ENCODE measurements at places on chromosomes 12 and 14. TPM values are rescaled to one million over a fixed set of nuclear protein-coding genes. Genes with fewer than 3 reads are reported as not detected.

DNA sequence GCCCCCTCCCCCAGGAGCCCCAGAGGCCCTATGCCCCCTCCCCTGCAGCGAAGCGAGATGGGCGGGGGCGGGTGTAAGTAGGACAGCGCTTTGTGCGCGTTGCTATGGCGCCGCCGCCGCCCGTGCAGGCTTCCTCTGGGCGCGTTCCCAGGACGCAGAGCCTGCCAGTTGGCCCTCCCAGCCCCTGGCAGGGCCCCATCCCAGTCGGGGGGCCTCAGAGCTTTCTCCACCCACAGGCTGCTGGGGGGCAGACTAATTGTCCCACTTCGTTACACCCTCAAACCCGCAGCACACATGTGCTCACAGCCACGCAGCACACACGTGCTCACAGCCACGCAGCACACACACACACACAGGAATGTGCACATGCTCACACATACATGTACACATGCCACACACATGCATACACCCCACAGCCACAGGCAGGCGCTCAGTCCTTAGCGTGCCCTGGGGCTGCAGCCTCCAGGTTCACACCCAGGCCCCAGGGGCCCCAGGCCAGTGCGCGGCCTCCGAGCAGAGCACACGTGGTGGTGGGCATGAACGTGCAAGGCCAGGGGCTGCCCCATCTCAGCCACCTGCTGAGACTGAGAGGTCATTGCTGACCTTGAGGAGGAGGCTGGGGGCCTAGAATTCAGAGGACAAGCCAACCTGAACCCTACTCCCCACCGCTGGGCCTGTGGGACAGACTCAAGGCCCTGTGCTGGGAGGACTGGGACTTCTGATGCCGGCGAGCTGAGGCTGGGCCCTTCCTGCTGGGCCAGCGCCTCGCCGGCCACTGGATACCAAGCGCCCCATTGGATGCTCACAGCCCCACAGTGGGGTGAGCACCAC lies 15.6 kb downstream of the TRMT61A start:
- peak overlapping the region; percentile 68 for H3K27ac ChIP-seq
- no peak overlapping the region for H3K4me3 ChIP-seq
- H3K4me1 ChIP-seq, result peaks cover 40% of the 10 kb centered on the region

DNA sequence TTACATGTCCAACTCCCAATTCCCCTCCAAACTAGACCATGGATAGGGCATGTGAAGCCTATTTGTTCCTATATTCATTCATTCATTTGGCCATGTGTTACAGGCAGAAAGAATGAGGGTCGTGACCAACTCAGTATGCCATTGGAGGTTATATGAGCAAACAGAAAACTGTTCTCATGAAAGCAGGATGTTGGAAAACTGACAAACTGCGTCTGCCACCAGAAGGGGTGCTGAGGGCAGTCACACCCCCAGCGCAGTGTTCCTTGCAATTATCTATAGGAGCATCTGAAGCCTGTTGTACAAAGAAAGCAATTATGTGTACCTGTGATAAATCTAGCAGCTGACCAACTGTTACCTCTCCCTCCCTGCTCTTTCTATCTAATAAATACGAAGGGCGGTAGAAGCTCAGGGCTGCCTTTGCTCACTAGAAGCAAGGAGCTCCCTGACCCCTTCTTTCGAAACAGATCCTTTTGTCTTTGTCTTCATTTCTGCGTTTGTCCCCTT lies 21.1 kb downstream of the ENTPD5 start:
- no peak overlapping the region for H3K4me3 ChIP-seq
- DNase-seq, result no peak
- H3K27ac ChIP-seq, result no peak overlapping the region
- no peaks in the 10 kb centered on the region for H3K27me3 ChIP-seq

GRCh38 chr12:131816495-131816894 lies 11.7 kb upstream of the MMP17 start:
- no peak overlapping the region for H3K4me3 ChIP-seq
- H3K27ac ChIP-seq, result no peak overlapping the region
- DNase-seq, result peak; percentile 11
- H3K36me3 ChIP-seq, result no peaks in the 10 kb centered on the region

GRCh38 chr12:101697197-101697929 lies at the start of gene CHPT1:
TSS of gene CHPT1 (plus strand) at chr12:101697640. CDS start at chr12:101697862, 222 bp downstream.
- DNase-seq, result peak; percentile 79
- H3K36me3 ChIP-seq, result no peaks in the 10 kb centered on the region
- H3K27ac ChIP-seq, result peak within 1 kb of the TSS; percentile 97
- peak within 1 kb of the TSS; percentile 93 for H3K4me3 ChIP-seq
- H3K4me1 ChIP-seq, result peaks cover 6% of the 10 kb centered on the region

DNA sequence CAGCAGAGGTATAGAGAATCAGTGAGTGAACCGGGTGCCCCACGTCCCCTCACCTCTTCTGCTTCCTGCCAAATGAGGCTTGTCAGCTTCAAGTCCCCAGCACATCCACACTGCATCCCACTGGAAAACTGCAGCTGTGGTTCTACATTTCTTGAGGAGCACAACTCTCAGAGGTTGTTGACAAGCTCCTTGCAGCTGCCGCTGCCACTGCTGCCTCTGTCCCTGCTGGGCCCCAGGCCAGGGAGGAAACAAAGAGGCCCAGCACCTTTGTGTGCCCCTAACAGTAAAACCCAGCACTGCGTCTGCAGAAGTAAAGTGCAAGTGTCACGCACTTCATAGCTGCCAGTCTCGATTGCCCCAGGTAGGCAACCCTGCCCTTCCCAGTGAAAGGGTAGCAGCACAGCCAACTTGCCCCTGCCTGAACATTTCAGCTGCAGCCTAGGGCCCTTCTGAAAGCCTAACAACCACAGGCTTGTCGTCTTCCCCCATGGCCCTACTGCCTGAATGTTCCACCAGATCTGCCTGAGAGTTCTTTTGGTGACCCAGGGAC lies 1162.1 kb upstream of the USP15 start:
- no peaks in the 10 kb centered on the region for H3K27me3 ChIP-seq
- H3K36me3 ChIP-seq, result no peaks in the 10 kb centered on the region
- no peak overlapping the region for H3K27ac ChIP-seq
- DNase-seq, result no peak
- H3K4me1 ChIP-seq, result no peaks in the 10 kb centered on the region

DNA sequence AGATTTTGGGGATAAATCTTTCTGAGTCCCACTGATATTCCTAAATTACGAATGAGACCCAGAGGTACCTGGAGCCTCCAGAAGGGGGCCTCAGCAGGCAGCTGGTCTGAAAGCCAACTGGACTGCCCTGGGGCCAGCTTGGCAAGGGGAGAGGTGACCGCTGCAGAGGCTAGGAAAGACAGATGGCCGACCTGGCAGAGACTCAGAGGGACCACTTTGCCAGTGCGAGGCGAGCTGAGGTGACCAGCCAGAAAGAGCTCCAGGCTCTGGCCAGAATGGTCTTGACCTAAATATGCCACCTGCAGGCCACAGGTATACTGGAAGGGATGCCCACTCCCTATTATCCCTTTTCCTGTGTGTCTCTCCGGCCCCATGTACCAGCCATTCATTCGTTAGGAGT lies 256.8 kb upstream of the GARIN6 start:
- H3K36me3 ChIP-seq, result no peaks in the 10 kb centered on the region
- no peaks in the 10 kb centered on the region for H3K27me3 ChIP-seq
- no peaks in the 10 kb centered on the region for H3K4me1 ChIP-seq
- no peak for DNase-seq
- no peak overlapping the region for H3K27ac ChIP-seq

- H3K4me3 ChIP-seq, result no peak overlapping the region
- H3K36me3 ChIP-seq, result no peaks in the 10 kb centered on the region
- peaks cover 21% of the 10 kb centered on the region for H3K27me3 ChIP-seq
- peaks cover 20% of the 10 kb centered on the region for H3K4me1 ChIP-seq
- no peak for DNase-seq
These were observed 3.0 kb downstream of the SRRM4 start for GRCh38 chr12:118984161-118984943.

- no peaks in the 10 kb centered on the region for H3K27me3 ChIP-seq
- no peaks in the 10 kb centered on the region for H3K36me3 ChIP-seq
- peaks cover under 1% of the 10 kb centered on the region for H3K4me1 ChIP-seq
- DNase-seq, result no peak
These were observed 99.8 kb downstream of the TGFB3 start for GRCh38 chr14:75881994-75882393.

DNA sequence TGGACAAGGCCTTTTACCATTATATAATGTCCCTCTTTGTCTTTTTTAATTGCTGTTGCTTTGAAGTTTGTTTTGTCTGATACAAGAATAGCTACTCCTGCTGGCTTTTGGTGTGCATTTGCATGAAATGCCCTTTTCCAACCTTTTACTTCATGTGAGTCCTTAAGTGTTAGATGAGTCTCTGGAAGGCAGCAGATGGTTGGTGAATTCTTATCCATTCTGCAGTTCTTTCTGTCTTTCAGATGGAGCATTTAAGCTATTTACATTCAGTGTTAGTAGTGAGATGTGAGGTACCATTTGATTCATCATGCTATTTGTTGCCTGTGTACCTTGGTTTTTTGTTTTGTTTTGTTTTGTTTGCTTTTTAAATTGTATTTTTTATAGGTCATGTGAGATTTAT lies 208.3 kb downstream of the GPHN start:
- no peak overlapping the region for H3K27ac ChIP-seq
- no peak overlapping the region for H3K4me3 ChIP-seq
- H3K4me1 ChIP-seq, result no peaks in the 10 kb centered on the region
- no peaks in the 10 kb centered on the region for H3K27me3 ChIP-seq
- H3K36me3 ChIP-seq, result no peaks in the 10 kb centered on the region

GRCh38 chr14:92905667-92906066 lies 17.3 kb upstream of the CHGA start:
- H3K4me3 ChIP-seq, result no peak overlapping the region
- H3K27me3 ChIP-seq, result no peaks in the 10 kb centered on the region
- H3K4me1 ChIP-seq, result peaks cover 7% of the 10 kb centered on the region
- H3K36me3 ChIP-seq, result no peaks in the 10 kb centered on the region

- no peaks in the 10 kb centered on the region for H3K36me3 ChIP-seq
- no peak overlapping the region for H3K4me3 ChIP-seq
- no peaks in the 10 kb centered on the region for H3K4me1 ChIP-seq
- no peak for DNase-seq
- H3K27me3 ChIP-seq, result no peaks in the 10 kb centered on the region
These were observed 5.9 kb upstream of the A2ML1 start for GRCh38 chr12:8816448-8817050.

DNA sequence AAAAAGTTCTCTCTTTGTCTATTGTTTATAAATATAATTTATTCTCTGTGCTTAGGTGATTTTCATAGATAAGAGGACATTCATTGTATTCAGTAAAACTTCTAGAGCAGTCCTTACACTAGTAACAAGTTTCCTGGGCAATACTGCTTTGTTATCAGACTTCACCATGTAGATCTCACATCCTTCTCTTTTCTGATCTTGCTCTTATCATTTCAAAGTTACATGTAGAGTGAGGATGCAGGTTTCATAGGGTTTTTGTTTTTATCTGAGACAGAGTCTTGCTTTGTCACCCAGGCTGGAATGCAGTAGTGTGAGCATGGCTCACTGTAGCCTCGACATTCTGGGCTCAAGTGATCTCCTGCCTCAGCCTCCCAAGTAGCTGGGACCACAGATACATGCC lies 789.5 kb downstream of the DIO2 start:
- H3K4me3 ChIP-seq, result no peak overlapping the region
- H3K27me3 ChIP-seq, result no peaks in the 10 kb centered on the region
- no peaks in the 10 kb centered on the region for H3K36me3 ChIP-seq
- H3K4me1 ChIP-seq, result no peaks in the 10 kb centered on the region
- no peak for DNase-seq

- no peak overlapping the region for H3K4me3 ChIP-seq
- no peaks in the 10 kb centered on the region for H3K27me3 ChIP-seq
- H3K4me1 ChIP-seq, result no peaks in the 10 kb centered on the region
- no peaks in the 10 kb centered on the region for H3K36me3 ChIP-seq
- DNase-seq, result no peak
- H3K27ac ChIP-seq, result no peak overlapping the region
These were observed 12.5 kb downstream of the GALNT6 start for GRCh38 chr12:51378749-51379148.

DNA sequence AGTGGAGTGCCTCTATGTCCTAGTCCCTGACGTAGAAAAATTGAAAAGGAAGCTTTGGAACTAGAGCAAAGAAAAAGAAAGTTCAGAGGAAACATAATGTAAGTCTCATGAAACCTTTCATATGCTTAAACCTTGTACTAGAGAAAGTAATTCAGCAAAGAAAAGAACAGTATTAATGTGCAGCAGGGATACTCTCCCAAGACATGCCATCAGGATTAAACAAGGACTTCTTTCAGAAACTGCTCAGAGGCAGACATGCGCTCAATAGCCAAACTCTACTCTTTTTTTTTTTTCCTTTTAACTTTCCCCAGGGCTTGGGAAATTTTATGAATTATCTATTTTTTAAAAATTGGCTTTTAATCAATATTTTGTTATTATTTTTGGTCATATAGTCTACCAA lies 7.1 kb upstream of the ASB8 start:
- H3K4me3 ChIP-seq, result no peak overlapping the region
- H3K27ac ChIP-seq, result no peak overlapping the region
- no peak for DNase-seq
- H3K36me3 ChIP-seq, result no peaks in the 10 kb centered on the region
- H3K27me3 ChIP-seq, result no peaks in the 10 kb centered on the region
- no peaks in the 10 kb centered on the region for H3K4me1 ChIP-seq

DNA sequence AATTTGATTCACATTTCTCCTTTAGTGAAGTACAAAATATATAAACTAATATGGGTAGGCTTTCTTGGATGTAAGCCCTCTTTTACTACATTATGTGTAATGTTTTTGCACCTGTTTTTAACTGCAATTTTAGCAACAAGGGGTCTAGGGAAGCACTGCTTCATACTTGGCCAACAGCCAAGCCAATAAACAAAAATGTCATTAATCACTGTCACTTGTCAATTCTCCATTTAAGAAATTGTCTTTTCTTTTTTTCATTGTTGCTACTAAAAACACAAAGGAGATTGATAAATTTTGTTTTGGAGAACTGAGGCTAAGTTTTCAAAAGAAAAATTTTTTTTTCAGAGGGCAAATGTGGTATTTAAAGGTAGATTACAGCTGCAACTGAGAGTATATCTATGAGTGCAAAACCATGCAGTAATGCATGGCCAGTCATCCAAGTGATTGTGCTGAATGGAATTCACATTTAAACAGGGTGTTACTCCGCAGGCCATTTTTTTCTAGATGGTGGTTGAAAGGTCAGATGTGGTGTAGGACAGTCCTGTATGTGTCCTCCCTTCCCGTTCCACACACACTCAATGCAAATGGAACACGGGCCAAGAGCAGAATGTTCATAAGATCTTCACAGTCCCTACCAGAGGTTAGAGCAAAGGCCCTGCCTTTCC lies 503.0 kb upstream of the LMO3 start:
- DNase-seq, result no peak
- H3K27ac ChIP-seq, result no peak overlapping the region
- H3K4me3 ChIP-seq, result no peak overlapping the region
- no peaks in the 10 kb centered on the region for H3K36me3 ChIP-seq

GRCh38 chr12:27782481-27782880 lies 2.4 kb upstream of the MANSC4 start:
- no peak for DNase-seq
- no peaks in the 10 kb centered on the region for H3K36me3 ChIP-seq
- peaks cover 30% of the 10 kb centered on the region for H3K4me1 ChIP-seq
- no peak overlapping the region for H3K4me3 ChIP-seq
- H3K27me3 ChIP-seq, result no peaks in the 10 kb centered on the region

DLGAP5 gene
- not detected for total RNA-seq

CLEC9A gene
- total RNA-seq, result 0.24 TPM

AP1G2 gene
- total RNA-seq, result 33.8 TPM

TESPA1 gene
- total RNA-seq, result 0.16 TPM

CCDC198 gene
- total RNA-seq, result not detected

RHOF gene
- 35.3 TPM for total RNA-seq

TEAD4 gene
- 10.2 TPM for total RNA-seq

GLI1 gene
- 1.3 TPM for total RNA-seq

COX8C gene
- 0.60 TPM for total RNA-seq

CTSG gene
- 0.45 TPM for total RNA-seq

BHLHE41 gene
- total RNA-seq, result 9.2 TPM

PPP1R1A gene
- 60.9 TPM for total RNA-seq

INHBE gene
- total RNA-seq, result not detected

OR6C2 gene
- not detected for total RNA-seq

Data from heart left ventricle (tissue), 16 donors.